ENCODE measurements at places on chromosomes 16 and 17.

DNA sequence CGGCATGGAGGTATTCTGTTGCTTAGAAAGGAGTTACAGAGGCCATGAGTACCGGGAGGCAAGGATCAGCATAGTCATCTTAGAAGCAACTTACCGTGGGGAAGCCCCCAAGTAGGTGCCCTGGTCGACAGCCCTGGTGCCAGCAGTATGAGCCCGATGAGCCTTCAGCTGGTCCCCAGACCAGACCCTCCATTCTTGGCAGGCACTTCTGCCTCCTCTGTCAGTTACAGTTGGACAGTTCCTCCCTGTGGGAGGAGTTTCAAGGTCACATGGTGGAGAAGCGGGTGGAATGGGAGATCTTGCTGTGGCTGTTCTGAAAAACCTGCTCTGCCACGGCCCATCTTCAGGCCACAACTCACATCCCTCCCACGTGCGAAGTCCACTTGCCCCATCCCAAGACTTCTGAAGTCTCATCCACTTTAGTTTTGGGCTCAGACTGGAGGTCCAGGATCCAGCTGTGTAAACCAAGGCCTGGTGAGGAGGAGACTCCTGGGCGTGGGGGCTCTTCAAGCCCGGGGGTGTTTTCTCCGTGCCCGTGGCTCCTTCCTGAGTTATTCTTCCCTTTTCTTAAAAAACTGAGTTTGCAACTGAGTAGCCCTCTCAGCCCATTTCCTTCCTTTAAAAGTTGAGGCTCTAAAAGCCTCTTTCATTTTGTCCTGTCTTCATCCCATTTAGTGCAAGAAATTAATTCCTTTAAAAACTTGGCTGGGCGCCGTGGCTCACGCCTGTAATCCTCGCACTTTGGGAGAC lies 133.5 kb downstream of the SEC14L1 start:
- DNase-seq, result no peak

GRCh38 chr16:89815639-89816348 lies 653 bp downstream of the FANCA start:
- no peak for DNase-seq

- DNase-seq, result no peak
These were observed 118.3 kb downstream of the PPM1E start for GRCh38 chr17:58873926-58874325.

- no peak for DNase-seq
These were observed 30.8 kb downstream of the FA2H start for GRCh38 chr16:74743668-74744299.

DNA sequence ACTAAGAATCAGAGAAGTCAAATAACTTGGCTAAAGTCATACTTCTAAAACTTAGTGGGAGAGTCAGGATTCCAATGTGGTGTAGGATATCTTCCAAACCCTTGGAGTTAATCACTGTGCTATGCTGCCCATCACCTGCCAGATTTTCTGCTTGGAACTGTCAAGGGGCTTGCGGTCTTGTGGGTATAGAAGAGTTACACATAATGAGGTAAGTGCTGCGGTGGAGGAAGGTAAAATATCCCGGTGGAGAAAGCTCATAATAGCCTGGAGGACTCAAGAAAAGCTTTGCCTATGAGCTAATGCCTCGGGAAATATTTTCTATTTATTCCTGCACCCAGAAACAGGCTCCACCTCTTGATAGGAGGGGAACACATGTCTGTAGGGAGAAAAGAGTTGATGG lies 195.6 kb downstream of the UTP18 start:
- no peak for DNase-seq

GRCh38 chr16:69056421-69056820 lies 49.0 kb upstream of the HAS3 start:
- no peak for DNase-seq

- no peak for DNase-seq
These were observed 230.5 kb downstream of the CCDC182 start for GRCh38 chr17:57514614-57515013.

DNA sequence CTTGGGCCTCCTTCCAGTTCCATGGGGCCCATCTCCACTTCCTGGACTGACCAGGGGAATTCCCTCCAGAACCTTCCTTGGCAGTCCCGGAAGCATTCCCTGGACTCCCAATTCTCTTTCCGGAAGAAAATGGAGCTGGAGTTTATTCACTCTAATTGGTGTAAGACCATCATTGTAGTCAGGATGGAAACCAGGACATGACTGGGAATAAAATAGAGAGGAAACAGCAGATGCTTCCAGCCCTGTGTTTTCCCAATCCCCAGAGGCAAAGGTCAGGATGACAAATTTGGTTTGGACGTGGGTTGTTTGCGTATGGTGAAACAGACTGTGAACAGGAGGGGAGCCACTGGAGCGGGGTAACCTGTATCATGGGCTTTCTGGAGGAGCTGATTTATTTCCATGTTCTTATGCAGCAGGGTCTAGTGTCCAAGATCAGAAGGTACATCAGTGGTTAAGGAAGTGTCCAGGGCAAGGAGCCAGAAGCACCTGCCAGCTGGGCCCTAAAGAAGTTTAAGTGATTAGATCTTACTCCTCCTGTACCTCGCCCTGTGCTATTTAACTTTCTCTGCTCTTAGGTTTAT lies 8.5 kb upstream of the LONP2 start:
- DNase-seq, result no peak

GRCh38 chr16:81798311-81799137 lies 19.4 kb downstream of the PLCG2 start:
- no peak for DNase-seq

GRCh38 chr16:83859265-83859664 lies 39.6 kb upstream of the MLYCD start:
- no peak for DNase-seq

All from WERI-Rb-1 (cell line).